ENCODE measurements at places on chromosomes 7 and 10. TPM values are rescaled to one million over a fixed set of nuclear protein-coding genes. Genes with fewer than 3 reads are reported as not detected.

The HSPB1 gene
- total RNA-seq, result 53.1 TPM

The FOXI2 gene
- total RNA-seq, result not detected

The C10orf53 gene
- total RNA-seq, result not detected

The ERVW-1 gene
- total RNA-seq, result not detected

The PDCD4 gene
- 148 TPM for total RNA-seq

The SPDYE11 gene
- total RNA-seq, result not detected

The PNLIPRP1 gene
- total RNA-seq, result not detected

The PALD1 gene
- 10.2 TPM for total RNA-seq

The HMX3 gene
- not detected for total RNA-seq

The ZNF239 gene
- 8.1 TPM for total RNA-seq

The CYP2C19 gene
- not detected for total RNA-seq

The UNCX gene
- not detected for total RNA-seq

The SVIL gene
- 176 TPM for total RNA-seq

Measured in urinary bladder (tissue), 4 donors.